ENCODE measurements at places on chromosomes 6 and 20.

DNA sequence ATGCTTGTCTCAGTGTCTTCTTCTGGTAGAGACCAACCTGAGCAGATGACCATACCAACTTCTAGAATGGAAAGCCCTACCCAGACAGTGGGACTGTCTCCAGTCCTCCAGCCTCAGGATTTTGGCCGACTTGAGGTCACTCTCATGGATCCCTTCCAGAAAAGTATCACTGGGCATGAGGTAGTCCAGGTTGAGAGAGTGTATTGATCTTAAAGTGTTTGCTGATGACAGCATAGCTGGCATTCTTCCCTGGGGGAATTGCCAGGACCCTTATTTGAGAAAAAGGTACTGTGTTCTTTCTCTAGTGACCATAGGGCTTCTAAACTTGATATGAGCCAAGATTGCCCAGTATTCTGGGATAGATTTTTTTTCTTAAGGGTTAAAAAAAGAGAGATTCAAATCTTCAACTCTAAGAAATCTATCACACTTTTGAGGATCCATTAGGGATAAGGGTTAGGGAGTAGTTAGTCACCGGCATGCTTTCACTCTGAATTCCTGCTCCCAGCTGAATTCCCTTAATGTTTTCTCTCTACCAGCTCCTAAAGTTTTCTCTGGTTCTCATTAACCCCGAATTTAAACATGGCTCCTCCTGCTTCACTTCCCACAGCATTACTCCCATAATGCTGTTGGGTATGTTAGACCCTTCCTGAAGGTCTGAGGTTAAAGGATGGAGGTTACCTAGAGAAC lies 73.6 kb upstream of the FLRT3 start:
- DNase-seq = no peak

GRCh38 chr20:33443006-33443511 lies 504 bp downstream of the SNTA1 start:
- DNase-seq = no peak

- DNase-seq = no peak
Measured at GRCh38 chr6:148593130-148593812, 153.6 kb upstream of the UST start.

DNA sequence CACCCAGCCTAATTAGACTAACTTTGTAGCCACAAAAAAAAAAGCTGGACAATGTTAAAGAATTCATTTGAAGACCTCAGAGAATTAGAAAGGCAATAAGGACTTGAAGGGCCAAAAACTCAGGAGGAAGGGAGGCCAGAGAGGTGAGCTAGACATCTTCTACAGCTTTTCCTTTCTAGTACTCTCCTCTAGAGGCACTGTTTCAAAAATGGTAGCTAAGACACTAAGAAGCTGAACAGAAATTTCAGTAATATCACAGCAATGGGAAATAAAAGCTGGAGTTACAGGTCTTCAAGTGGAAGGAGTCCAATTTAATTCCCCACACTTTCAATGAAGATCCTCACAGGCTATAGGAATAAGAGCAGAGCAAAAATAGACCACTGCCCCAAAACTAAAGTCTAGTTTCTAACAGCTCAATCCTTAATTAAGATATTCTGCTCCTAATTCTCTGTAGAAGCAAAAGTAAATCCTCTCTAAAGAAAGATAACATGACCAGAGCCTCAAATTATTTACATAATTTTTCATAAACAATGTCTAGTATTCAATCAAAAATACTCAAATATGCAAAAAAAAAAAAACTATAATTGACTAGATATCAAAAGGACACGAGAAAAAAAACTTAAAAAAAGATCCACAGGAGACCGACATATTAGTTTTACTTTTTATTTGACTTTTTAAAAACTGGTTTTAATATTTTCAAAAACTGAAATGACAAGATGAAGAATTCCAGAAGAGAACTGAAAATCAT lies 63.7 kb downstream of the RNGTT start:
- DNase-seq = no peak

DNA sequence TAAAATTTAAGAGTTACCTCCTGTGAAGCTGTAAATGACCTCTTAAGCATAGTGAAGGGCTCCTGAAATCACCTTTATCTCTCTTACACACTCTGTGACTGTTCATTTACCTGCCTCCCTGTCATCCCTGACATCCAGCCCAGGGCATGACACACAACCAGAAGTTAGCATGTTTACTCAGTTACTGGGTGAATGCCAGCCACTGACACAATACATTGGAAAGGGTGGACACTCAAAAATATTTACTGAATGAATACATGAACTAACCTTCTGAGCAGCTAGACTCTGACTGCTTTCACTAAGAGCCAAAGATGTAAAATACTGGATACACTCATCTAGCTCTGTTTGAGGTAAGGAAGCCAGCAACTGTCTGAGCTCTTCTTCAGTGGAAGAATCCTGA lies 25.3 kb downstream of the SERAC1 start:
- DNase-seq = no peak

- no peak for DNase-seq
Measured at GRCh38 chr20:41279546-41280225, 37.8 kb downstream of the ZHX3 start.

DNA sequence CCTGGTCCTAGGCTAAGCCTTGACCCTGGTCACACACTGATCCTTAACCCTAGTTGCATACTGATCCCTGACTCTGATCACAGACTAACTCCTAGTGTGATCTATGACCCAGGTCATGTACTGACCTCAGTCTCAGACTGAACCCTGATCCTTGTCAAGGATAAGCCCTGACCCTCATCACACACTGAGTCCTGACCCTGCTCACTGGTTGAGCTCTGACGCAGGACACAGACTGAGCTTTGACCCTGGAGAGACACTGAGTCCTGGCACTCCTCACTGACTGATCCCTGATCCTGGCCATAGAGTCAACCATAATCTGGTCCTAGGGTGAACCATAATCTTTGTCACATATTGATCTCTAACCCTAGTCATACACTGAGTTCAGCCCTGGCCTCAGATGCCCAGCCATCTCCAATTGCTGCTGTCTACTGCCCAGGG lies 37.9 kb downstream of the KCNB1 start:
- DNase-seq = no peak

DNA sequence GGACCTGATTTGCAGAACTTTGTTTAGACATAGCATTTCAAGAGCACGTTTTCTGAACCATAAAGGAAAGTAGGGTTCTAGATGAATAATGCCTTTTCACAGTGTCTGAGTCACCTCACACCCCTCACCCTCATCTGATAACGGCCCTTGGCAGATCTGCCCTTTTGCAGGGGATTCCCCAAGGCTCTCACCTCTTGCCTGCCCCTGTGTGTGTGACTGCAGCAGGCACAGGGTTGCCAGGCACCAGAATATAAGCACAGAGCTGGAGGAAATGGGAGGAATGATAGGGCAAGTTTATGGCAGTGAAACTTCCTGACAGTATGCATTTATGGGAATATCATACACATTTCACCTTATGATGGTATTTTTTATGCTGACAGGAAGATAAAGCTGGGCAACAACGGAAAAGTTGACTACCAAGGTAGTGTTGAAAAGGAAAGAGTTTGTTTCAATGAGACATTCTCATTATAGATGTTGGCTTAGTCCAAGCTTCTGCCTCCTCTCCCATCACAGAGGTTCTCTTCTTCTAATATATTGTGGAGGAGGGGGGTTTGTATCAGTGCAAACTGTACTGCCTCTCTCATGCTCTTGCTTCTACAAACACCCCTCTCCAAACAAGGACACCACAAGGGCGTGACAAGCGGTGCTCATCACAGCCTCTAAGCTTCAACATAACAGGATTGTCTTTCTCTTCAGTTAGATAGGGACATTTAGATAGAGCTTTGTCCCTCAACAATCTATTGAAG lies 101.5 kb upstream of the BACH2 start:
- DNase-seq = no peak

DNA sequence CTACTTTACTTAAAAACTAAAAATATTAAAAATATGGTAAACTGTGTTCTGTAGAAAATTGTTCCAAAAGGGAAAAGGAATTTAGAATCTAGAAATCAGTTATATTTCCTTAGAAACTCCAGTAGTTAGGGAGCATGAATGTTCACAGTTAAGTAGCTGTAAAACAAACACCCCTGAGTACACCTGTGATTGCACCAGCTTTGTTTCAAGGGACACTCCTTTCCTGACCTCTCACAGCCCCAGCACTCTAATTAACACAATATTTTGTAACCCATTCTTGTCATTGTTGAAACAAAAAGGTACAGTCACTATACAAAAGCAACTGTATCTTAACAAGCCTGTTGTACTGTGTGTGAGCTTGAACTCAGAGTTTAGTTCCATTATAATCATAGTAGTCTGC lies 72.3 kb downstream of the NCOA7 start:
- no peak for DNase-seq

- no peak for DNase-seq
Measured at GRCh38 chr6:95797054-95797453, 218.7 kb upstream of the FUT9 start.

GRCh38 chr6:73309785-73310502 lies 44.1 kb downstream of the DPPA5 start:
- peak; percentile 49 for DNase-seq

DNA sequence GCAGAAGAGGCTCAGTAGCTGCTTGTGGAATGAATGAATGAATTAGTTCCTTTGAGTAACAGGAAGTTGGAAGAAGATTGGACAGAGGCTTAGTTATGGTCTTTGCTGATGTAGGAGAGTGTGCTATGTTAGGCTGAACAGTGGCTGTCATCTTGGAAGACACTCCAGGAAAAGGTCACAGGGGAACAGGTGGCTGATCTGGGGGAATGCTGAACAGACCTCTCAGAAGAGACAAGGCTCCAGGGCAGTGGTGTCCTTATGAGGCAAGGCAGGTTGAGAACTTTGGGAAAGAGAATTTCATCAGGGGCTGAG lies 62.3 kb downstream of the UTRN start:
- DNase-seq = no peak

DNA sequence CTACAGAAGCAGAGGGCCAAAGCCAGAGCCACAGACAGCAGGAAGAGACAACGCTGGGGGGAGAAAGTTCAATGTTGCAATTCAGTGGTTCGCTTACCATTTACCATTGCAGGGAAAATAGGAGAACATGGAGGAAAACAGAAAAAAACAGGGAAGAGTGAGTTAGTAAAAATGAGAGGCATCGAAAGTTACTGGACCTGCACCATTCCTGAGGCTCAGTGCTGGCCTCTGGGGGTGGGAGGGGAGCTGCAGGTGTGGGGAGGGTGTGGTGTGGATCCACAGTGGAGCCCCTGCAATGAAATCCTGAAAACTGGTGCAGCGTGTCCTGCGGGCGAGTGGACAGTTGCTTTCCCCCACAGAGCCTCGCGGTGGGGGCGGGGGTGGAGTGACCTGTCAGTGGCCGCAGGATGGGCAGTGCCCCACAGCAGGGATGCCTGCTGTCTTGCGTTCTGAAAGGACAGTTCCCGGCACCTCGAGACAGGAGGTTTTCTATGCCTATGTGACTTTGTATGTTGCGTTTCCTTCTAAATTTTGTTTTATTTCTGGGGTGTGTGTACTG lies 5.7 kb downstream of the TMEM181 start:
- no peak for DNase-seq

DNA sequence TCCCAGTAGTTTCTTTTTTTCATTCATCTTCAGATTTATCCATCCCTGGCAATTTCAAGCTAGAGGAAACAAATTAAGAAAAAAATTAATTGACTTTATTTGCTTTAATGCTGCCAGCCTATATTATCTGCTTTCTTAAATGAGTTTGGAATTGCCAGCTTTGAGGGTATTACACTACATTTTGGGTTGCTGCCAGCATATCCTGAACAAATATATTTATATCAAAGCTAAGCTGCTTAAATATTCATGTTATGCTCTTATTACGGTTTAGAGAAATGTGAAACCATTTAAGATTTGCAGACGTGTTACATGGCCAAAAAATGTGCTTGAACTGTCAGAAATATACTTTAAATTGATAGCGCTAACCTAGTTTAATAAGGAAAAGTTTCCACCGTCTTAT lies 59.7 kb downstream of the GRIK2 start:
- DNase-seq = no peak

DNA sequence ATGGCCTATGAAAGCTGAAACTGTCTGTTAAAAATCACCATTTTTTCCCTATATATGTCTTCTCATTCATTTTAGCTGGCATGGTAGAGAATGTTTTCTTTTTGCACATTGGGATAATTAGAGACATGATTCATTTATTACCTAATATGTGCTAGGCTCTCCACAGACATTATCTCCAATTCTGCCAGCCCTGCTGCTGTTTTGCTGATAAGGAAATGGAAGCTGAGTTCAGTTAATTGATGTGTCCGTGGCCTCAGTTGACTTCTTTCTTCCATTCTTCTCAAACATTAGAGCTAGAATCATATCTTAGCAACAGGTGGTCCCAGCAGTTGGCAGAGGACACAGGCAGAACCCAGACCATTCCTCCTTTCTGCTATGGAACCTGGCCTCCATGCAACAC lies 644.1 kb upstream of the CITED2 start:
- DNase-seq = no peak

GRCh38 chr20:33601861-33602260 lies 60.3 kb upstream of the C20orf144 start:
- DNase-seq = no peak

- no peak for DNase-seq
Measured at GRCh38 chr20:4973330-4974097, 27.8 kb downstream of the SLC23A2 start.

DNA sequence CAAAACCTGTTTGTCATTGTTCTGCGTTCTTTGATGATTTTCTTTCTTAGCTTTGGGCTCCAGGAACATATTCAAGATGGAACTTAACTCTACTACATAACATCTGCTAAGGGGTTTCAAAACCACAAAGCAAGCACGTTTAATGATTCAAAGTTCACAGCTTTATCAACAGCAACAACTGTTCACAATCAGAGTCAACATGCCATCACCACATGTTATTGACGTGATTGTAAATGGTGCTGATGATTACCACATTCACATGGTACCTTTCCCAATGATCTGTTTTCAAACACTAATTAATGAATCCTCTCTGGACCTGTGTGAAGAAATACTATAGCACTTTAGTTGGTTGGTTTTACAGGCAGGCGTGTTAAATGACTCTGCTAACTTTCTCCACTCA lies 180.6 kb upstream of the CEP162 start:
- DNase-seq = no peak

DNA sequence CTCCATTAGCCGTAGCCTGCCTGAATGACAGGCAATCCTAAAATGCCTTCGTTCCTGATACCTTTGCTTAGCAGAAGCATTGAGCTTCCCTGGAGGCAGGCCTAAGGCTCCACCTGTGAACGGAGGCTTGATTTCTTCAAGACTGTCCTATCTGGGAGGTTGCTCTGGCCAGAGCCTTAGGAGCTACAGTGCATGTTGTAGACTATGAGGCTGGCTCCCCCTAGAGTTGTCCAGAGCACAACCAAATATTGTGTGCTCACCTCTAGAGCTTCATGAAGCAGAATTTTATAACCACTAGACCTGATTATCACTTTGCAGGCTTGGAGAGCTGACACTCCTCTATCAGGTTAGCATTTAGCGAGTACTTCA lies 217.8 kb downstream of the MAFB start:
- DNase-seq = no peak

All from memory B cell (primary cell).